ENCODE measurements at places on chromosomes 5 and 9.
A peak's percentile ranks its signal among the peaks of the same experiment; 100 is the strongest.

DNA sequence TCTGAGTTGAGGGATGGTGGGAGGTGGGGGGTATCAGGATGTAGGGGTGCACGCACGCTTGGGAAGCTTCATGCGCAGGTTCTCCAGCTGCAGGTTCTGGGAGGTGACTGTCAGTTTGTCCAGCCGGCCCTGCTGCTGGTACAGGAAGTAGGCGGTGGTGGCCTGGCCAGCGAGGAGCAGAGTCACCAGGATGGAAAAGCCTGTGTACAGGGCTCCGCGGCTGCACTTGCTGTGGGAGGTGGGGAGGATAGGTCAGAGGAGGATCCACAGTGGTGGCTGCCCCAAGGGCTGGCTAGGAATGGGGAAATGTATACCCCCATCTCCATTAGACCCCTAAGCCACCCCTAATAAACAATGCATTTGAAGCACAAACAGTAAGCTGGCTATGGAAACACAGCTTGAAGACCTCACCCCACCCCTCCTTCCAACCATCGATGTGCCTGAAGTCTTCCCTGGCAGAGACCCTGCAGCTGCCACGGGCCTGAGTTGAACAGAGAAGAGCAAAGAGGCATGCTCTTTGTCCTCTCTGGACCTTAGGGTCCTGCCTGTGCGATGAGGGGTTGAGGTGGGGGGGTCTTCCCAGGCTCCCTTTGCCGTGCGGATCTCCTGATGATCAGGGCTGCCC lies 5.5 kb downstream of the CD74 start:
- no peak for DNase-seq

GRCh38 chr5:116404792-116405191 lies 169.8 kb downstream of the SEMA6A start:
- no peak for DNase-seq

DNA sequence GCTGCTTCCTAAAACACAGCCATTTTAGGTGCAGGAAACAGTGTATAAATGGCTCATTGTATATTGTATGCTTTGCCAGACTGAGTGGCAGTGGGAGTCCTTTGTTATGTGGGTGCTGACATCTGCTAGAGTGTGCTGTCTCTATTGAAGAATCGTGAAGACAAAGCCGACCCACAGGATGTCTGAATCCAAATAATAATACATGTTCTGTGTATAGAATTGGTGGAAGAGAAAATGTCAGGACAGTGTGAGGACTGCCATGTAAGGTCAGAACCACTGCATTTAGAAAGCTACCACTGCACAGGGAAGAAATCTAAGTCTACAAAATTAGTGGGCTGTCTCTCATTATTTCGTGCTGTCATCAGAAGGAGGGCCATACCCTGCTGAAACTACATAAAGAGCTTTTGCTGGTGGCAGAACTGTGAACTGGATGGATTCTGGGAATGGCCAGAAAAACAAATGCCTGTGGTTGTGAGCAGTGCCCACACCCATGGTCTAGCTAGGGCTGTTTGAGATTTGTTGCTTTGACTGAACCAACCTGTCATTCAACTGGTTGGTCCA lies 2.5 kb downstream of the IL7R start:
- DNase-seq, result peak; percentile 82

DNA sequence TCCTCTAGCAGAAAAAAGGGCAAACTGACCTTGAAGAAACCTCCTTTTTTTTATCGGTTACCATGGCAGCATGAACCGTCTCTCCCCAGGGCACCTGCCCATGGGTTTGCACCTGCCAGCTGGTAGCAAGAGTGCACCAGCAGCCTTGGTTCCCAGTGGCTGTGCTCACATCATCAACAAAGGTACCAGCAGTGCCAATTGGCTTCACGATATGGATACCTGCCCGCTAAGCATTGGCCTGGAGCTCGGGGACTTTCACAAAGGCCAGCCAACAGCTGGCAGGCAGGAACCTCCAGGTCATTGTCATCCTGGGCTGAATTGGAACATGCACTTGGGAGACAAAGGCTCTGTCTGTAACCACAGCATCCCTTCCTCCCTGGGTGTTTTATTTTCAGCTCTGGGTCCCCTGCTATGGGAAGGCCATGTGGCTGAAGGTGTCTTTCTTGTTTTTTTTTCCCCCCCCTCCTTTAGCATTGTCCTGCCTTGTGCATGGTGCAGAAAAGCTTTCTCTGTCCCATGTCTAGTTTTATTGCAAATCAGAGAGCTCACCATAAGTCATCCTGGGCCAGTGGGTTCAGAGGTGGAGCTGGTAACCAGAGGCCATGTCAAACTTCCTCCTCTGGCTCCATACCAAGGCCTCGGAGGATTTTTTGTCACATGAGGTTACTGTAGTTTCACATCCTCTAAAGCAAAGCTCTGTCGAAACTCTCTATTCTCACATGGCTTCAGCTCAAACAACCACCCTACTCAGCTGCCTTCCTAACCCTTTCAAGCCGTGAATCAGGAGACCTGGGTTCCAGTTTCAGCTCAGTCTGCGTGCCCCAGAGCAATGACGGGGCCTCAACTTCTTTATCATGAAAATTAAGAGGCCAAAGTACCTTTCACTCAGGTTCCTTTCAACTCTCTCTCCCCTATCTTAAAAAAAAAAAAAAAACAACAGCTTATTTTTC lies 145.5 kb upstream of the MAP3K1 start:
- no peak for DNase-seq

Data from HS-27A (cell line).